ENCODE measurements at places on chromosomes 1 and 21. TPM values are rescaled to one million over a fixed set of nuclear protein-coding genes. Genes with fewer than 3 reads are reported as not detected.

RGS1 gene
- 0.50 TPM for total RNA-seq

UROD gene
- total RNA-seq, result 158 TPM

OR10J1 gene
- total RNA-seq, result not detected

FAM167B gene
- 2.1 TPM for total RNA-seq

SLC6A17 gene
- total RNA-seq, result under 0.01 TPM

FNDC10 gene
- 0.50 TPM for total RNA-seq

TRNAU1AP gene
- total RNA-seq, result 19.0 TPM

LCE3D gene
- not detected for total RNA-seq

BRINP2 gene
- total RNA-seq, result 0.26 TPM

PGLYRP4 gene
- total RNA-seq, result not detected

ZNF496 gene
- 17.7 TPM for total RNA-seq

LIX1L gene
- total RNA-seq, result 14.2 TPM

FBXO2 gene
- 2.6 TPM for total RNA-seq

SPRR1B gene
- not detected for total RNA-seq

CSF1 gene
- total RNA-seq, result 29.0 TPM

ZNF648 gene
- total RNA-seq, result not detected

TTC24 gene
- total RNA-seq, result not detected

B4GALT3 gene
- 13.4 TPM for total RNA-seq

HS2ST1 gene
- total RNA-seq, result 24.7 TPM

ORC1 gene
- 0.26 TPM for total RNA-seq

REN gene
- total RNA-seq, result 0.17 TPM

PSMA5 gene
- 41.0 TPM for total RNA-seq

CCDC17 gene
- total RNA-seq, result 0.99 TPM

GPR3 gene
- 0.26 TPM for total RNA-seq

OR2L2 gene
- under 0.01 TPM for total RNA-seq

AKR7A2 gene
- total RNA-seq, result 57.0 TPM

NBPF20 gene
- total RNA-seq, result 2.8 TPM

FABP3 gene
- 554 TPM for total RNA-seq

FGR gene
- not detected for total RNA-seq

AIM2 gene
- total RNA-seq, result not detected

CRNN gene
- total RNA-seq, result not detected

AKNAD1 gene
- total RNA-seq, result 0.17 TPM

C1orf94 gene
- under 0.01 TPM for total RNA-seq

Data from fibroblast of lung (primary cell).